ENCODE measurements at places on chromosomes 11 and 22.

DNA sequence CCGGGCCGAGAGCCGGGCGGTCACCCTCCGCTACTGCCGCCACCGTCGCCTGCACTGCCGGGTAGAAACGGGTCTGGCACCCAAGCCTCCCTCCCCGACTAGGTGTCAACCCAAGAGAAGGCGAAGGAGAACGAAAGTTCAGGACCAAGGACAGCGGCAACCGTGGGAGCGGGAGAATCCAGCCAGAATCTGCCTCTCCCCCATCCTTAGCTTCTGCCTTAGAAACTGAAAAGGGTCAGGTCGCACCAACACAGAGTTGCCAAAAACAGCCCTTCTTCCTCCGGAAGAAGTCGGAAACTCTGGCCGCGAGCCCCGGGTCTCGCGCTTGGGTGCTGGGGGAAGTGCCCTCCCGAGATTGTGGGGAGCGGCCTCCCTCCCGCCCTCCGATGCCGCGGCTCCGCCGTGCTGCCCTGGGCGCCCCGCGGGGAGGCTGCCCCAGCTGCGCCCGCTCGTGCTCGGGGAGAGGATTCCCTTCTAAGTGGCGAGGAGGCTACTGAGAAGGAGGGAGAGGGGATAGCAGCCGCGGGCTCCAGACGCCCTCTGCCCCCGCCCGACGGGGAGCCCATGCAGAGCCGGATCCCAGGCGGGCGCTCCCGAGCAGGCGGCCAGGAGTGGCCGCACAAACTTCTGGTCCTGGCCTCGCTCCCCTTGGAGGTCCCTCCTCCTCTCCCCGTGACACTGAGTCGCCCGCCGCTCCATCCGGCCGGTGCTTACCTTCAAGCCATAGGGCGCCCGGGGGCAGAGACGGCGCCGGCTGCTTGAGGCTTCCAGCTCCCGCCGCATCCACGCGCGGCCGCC, 637 bp downstream of the DRD2 start:
- DNase-seq, result peak; percentile 85

DNA sequence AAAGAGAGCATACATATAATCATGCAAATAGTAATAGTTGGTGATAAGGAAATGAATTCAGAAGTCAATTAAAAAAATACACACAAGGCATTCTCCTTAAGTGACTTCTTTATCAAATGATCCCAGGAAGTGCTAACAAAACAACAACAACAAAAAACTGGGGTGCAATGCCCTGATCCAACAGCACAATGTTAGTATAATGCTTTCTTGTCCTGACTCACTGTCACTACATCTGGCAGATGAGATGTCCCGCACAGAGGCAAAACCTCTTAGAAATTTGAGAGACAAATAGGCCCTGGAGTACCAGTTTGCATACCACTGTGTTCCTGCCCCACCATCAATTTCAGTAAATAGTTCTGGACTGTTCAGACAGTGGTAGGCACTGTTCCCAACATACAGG, 11.0 kb upstream of the AMBRA1 start:
- no peak for DNase-seq

GRCh38 chr22:38504731-38505540, 1.2 kb downstream of the DDX17 start:
- DNase-seq, result peak; percentile 85

GRCh38 chr22:22408731-22409696, 99.5 kb downstream of the ZNF280B start:
- DNase-seq, result peak; percentile 68

DNA sequence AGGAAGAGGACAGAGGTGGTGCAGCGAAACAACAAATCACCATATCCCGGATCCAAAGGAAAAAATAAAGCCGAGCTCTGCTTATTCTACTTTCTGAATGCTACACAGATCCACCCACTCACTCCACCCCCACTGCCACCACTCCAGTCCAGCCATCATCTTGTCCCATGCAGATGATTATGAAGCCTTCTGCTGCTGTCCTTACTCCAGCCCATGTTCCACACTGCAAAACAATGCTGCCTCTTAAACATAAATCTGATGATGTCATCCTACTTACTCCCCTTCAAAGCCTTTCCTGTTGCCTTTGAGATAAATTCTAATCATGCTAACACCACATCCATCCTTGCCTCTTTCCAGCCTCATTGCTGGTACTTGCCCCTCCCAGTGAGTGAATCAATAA, 6.5 kb upstream of the DRD2 start:
- DNase-seq, result no peak

DNA sequence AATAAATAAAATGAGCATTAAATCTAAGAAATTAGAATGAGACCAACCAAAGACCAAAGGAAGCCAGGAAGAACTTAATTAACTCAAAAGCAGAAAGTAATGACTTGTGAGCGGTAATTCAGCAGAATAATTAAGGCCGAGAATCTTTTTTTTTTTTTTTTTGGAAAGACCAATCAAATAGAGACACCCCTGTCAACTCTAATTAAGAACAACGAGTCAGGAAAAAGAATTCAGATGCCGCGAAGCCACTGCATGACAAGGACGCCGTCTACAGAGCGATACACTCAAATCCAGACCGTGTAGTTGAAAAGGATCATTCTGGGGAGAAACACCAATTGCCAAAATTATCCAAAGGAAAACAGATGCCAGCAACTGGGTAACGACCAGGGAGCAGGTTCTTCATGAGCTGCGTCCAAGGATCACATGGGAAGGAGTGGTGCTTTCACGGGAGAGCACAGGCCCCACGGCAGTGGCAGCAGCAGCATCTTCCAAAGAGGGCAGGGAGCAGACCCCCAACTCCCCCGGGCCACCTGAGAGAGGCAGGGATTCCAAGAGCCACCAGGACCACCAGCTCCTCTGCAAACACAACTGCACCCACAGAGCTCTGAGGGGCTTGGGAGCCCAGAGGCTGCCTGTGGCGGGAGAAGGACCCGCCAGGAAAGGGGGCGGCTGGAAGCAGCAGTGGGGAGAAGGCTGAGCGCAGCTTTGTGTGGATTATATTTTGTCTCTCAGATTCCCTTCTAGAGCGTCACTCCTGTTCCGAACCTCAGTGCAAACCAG, 469.8 kb downstream of the BRD1 start:
- DNase-seq, result no peak

DNA sequence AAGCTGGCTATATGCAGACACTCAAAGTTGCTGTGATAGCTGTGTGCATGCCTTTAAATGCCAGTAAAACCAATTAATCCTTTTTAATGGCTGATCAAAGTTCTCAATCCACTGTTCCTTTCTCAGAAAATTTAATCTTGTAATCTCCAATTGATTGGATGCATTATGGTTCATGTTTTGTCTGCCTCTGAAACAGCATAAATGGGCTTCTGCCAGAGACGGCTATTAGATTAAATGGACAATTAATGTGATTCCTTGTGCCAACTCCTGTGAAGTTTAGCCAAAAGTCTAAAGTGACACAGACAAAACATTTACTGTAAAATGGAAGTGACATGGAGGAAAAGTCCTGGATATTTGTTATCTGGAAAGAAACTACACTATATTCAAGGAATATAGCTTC, 952.5 kb upstream of the FAT3 start:
- no peak for DNase-seq

DNA sequence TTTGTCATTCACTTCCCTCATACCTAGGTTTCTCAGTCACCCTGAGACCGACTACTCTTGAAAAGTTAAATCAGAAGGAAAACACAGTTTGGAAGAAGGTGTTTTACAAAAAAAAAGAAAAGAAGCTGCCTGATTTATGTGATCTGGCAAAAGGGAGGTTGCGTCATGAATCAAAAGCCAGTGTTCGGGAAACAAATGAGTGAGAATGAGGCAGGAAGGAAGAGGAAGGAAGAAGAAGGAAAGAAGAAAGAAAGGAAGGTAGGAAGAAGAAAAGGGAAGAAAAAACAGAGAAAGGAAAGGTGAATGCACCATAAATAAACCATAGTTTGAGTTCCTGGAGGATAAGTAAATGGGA, 314.6 kb downstream of the BLID start:
- no peak for DNase-seq

DNA sequence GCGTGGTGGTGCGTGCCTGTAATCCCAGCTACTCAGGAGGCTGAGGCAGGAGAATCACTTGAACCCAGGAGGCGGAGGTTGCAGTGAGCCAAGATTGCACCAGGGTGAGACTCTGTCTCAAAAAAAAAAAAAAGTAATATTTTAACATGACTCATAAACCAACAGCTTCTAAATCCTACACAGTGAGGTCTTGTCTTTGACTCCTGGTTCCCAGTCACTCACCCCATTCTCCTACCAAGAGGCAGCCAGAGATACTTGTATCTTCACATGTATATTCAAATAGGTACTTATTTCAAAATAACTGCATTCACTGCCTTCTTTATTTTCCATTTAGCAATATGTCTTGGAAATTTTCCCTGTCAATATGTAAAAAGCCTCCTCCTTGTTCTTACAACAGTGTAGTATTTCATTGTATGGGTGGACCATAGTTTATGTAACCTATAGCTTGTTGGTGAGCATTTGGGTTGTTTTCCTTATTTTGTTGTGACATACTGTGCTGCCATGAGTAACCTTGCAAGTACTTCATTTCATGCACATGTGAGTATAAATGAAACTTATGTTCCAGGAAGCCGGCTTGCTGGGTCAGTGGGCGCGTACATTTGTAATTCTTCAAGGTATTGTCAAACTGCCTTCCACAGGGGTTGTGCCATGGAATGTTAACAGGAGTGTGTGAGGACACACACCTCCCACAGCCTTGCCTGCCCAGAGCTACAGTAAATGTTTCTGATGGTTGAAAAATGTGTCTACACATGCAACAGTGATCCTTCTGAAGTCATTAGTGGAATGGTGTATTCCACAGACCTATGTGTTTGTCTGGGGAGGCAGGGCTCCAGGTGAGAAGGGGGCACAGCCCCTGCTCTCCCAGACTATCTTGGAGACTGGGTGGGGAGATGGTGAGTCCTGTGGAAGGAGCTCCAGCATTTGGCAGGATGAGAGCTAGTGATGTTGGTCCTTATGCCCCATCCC, 47.9 kb downstream of the OSBP2 start:
- DNase-seq, result no peak

- DNase-seq, result no peak
Observed at GRCh38 chr11:66745356-66746235, 16.6 kb upstream of the SPTBN2 start.

GRCh38 chr22:19713650-19714311, 522 bp upstream of the SEPTIN5 start:
- no peak for DNase-seq

GRCh38 chr22:17994424-17995108, 29.8 kb downstream of the MICAL3 start:
- no peak for DNase-seq

GRCh38 chr22:36928786-36929535, 15.5 kb downstream of the CSF2RB start:
- no peak for DNase-seq

GRCh38 chr22:17980638-17981051, 43.7 kb downstream of the MICAL3 start:
- DNase-seq, result peak; percentile 98

DNA sequence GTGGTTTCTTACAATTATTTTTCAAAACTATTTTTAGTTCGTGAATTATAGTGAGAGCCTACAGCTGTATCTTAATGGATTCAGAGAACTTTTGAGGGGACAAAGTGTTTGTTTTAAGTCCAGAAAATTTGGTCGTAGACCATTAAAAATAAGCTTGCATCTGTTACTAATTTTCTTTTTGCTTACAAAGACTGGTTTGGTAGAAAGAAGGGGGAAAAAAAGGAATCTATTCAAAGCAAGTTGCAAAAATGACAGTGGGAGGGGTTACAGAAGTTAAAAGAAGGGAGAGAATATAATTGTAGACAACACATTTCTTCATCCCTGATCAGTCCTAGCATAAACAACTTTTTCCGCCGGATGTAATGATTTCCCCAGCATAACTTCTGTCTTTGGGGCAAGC, 72.1 kb downstream of the AMOTL1 start:
- DNase-seq, result no peak
